T-helper 1 cell (primary cell): ENCODE measurements at places on chromosomes 1 and 21.

DNA sequence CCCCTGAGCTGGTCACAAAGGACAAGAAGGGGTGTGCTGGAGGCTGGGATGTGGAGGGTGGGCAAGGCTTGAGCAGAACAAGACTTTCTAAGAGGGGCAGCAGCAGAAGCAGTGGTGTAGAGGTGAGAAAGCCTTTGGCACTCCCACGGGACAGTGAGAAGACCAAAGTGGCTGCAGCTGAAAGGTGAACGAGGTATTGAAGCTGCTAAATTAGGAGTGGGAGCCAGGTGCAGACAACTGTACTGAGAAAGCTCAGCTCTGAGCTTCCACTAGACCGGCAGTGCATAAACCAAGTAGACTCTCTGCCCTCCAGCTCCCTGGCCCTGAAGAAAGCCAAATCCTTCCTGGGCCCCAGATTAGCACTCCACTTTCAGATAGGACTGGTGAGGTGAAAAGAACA, 93.0 kb downstream of the VWA5B1 start:
- no peak for DNase-seq

DNA sequence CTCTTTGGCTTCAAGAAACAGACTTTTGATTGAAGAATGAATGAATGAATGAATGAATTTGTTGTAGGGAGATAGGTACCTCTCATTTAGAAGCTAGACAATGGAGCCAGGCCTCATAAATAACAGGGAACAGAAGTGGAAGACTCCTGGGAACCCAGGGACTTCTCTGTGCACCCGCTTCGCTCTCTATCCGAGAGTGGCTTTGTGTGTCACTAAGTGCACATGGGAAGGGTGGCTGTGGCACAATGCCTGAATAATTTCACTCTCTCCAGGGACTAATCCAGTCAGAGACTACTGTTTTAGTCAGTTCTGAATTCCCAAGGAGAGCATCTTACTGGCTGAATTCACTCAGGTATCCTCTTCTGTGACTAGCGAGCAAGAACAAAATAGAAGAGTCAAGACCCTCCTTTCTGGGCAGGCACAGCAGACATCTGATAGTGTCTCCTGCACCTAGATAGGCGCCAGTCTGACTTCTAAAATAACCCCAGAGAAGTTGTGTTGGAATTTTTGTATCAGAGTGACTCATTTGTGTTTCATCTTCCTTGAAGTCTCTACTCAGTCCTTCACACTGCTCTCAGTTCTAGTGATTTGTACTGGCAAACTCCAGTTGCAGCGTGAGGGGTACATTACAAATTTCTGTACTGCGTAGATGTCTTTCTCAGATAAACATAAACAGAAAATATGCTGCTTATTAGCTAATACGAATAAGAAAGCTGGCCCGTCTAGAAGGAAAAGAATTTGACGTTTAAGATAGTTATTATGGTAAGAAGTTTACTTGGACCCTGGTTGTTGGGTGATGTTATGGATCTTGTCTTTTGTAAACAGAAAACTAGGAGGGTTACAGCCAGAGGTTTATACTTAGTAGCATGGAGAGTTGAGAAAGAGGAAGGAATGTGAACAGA, 34.0 kb downstream of the BACH1 start:
- no peak for DNase-seq

GRCh38 chr21:19123053-19123452, 719.5 kb upstream of the TMPRSS15 start:
- no peak for DNase-seq

DNA sequence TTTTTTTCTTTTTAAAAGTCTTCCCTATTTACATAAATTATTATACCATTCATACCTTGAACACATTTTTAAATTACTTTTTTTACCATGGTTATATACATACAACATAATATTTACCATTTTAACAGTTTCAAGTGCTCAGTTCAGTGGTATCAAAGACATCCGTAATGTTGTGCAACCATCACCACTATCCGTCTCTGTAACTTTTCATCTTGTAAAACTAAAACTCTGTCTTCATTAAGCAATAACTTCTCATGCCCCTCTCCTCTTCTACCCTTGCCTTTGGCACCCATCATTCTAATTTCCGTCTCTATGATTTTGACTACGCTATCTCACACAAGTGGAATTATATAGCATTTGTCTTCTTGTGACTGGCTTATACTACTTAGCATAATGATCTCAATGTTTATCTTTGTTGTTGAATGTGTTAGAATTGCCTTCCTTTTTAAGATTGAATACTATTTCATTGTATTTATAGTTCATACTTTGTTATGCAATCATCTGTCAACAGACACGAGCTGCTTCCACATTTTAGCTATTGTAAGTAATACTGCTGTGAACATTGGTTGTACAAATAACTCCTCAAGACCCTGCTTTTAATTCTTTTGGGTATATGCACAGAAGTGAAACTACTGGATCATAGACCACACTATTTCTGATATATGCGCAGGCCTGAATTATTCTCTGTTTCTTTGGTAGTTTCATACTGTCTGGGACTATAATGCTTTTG, 689.5 kb upstream of the NCAM2 start:
- no peak for DNase-seq

GRCh38 chr1:19037659-19038058, 81.2 kb upstream of the IFFO2 start:
- no peak for DNase-seq

GRCh38 chr1:218365226-218365999, 20.3 kb downstream of the TGFB2 start:
- DNase-seq: no peak

DNA sequence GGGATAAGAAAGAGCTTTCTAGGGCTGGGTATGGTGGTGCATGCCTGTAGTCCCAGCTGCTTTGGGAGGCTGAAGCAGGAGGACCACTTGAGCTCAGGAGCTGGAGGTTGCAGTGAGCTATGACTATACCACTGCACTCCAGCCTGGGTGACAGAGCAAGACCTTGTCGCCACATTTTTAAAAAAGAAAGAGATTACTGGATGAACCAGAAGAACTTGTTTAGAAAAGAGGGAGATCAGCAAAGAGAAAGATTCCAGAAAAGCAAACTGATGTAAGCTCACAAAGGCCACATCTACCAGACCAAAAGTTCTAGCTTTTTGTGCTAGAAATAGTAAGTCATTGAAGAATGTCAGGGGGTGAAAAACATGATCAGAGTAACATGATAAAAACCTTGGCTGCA, 117.6 kb downstream of the KIAA0319L start:
- no peak for DNase-seq

DNA sequence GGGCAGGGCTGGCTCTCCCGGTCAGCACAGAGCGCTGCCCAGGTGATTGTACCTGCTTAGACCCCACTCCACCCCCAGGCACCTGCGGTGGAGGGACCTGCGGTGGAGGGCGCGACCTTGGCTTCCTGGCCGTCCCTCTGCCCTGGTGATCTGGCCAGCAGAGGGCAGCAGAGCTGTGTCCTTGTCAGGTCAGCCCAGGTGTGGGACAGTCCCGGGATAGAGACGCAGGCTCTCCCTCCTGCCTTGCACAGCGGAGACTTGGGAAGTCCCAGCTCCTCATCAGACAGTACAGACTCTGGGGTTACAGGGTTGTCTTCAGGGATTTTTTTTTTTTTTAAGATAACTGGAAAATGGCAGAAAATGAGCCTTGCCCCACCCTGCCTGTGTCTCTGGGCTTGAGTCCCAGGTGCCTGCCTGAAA, 10.0 kb downstream of the SLX9 start:
- peak; percentile 65 for DNase-seq

- no peak for DNase-seq
These were observed 25.3 kb downstream of the BRINP3 start for GRCh38 chr1:190452272-190452848.

GRCh38 chr21:45863751-45864150, 117.8 kb upstream of the COL6A1 start:
- no peak for DNase-seq
